ENCODE measurements at places on chromosomes 12 and 14.

- DNase-seq, result no peak
Measured at GRCh38 chr14:28926122-28926521, 159.5 kb downstream of the FOXG1 start.

DNA sequence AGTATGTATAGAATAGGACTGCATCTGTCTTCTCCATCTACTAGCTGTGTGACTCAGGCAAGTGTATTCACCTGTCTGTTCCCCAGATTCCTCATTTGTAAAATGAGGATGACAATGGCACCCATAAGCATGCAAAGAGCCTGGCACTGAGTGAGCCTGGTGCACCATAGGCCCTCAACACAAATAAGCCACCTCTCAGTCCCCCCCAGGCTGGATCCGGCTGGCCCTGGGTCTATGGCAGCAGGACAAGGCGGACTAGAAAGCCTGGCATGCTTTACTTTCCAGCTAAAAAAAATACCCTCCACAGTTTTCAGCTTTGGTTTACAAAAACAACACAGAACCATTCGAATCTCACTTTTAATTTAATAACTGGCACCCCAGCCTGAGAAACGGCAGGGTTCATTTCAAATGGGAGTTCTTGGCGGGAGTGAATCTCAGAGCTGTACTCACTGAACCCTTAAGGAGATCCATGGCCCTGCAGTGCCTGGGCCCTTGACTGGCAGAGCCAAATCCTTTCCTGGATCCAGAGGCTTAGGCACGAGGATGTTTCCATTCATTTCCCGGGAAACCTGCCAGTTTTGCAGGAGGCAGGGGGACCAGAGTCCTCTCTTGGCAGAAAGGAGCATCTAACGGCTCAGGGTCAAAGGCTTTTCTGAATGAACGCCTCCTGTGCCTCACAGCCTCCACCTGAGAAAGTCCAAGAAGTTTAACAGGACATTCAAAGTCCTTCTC lies 17.7 kb downstream of the SYNE3 start:
- peak; percentile 47 for DNase-seq

DNA sequence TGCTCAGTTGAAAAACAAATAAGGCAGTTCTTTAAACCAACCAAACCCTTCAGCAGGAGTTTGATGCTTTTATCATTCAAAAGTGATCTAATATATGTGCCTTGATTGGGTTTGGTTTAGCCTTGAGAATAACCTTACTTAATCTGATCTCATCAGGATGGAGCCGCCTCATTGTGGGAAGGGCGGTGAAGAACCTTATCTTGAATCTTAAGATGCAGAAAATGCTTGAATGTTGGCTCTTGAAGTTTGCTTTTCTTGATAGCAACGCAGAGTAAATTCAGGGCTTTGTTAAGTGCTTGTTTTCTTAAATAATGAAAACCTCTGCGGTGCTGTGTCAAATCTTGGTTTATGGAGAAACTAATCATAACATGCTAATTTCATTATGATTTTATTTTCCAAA lies 138.2 kb downstream of the MON2 start:
- DNase-seq, result peak; percentile 40

GRCh38 chr12:108821407-108822397 lies 35.7 kb downstream of the SSH1 start:
- peak; percentile 72 for DNase-seq

DNA sequence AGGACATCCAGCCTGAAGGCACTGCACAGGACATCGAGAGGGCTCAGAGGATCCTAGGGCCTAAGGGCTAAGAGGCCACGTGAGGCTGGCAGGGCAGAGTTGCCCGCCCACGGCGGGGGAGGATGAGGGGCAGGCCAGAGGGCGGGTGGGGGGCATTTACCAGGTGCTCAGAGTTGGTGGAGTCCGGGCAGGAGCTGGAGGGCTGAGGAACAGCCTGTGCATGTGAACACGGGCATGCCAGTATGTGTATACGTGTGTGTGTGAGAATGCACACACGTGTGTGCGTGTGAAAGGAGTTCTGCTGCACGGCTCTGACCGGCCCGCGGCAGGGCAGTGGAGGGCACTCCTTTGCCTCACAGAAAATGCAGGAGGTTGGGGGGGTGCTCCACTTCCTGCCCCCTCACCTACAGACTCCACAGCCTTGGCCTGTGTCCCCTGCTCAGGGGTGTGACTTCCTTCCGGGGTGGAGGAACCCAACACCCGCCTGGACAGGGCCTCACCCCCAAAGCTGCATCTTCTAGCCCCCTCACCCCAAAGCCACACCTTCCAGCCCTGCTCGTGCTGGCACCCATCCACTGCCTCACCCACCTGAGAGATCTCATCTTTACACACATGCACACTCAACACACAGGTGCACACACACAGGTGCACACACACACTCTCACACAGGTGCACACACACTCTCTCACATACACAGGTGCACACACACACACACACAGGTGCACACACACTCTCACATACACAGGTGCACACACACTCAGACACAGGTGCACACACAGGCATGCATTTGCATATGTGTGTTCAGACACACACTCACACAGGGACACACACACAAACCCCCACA lies 11.8 kb upstream of the GPR132 start:
- no peak for DNase-seq

GRCh38 chr12:114687802-114688201 lies 3.8 kb upstream of the TBX3 start:
- no peak for DNase-seq

DNA sequence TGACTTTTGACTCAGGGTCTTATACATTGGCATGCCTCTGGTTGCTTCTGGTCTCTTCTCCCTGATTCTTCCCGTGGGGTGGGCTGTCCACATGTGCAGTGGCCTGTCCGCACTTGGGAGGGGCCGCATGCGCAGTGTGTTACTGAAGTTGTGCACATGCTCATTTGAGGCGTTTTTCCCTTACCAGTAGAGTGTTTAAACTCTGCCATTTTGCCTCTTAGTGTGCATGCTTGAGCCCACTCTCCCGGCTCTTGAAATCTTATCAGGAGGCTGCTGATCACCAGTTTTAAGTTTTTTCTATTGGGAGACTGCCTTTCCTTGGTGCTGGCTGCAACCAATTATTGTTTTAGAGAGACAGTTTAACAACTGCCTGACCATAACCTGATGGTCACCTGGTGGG lies 32.1 kb upstream of the HECTD1 start:
- no peak for DNase-seq

- peak; percentile 45 for DNase-seq
Measured at GRCh38 chr14:94481468-94482131, 5.6 kb upstream of the SERPINA9 start.

DNA sequence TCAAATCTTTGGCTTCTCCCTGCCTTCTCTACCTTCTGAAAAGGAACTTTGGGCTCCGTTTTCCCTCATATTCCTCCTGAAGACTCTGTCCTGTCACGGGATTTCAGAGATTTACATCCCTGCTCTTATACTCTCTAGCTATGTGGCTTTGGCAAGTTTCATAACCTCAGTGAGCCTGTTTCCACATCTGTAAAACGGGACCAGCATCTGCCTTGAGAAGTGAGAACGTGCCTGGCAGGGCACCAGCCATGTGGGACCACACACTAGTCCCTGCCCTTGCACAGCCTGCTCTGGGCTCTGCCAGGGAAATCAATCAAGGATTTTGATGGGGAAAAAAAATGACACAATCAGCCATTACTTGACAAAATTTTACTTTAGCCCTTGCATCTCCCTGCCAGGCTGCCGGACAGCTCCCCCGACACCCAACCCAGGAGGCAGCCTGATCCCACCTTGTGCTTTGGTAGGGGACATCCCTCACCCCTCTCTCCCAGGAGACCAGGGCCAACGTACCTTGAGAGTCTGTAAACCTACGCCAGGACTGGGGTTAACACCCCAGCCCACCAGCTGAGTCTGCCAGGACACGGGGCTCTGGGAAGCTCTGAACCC lies 8.5 kb downstream of the PHETA1 start:
- no peak for DNase-seq

DNA sequence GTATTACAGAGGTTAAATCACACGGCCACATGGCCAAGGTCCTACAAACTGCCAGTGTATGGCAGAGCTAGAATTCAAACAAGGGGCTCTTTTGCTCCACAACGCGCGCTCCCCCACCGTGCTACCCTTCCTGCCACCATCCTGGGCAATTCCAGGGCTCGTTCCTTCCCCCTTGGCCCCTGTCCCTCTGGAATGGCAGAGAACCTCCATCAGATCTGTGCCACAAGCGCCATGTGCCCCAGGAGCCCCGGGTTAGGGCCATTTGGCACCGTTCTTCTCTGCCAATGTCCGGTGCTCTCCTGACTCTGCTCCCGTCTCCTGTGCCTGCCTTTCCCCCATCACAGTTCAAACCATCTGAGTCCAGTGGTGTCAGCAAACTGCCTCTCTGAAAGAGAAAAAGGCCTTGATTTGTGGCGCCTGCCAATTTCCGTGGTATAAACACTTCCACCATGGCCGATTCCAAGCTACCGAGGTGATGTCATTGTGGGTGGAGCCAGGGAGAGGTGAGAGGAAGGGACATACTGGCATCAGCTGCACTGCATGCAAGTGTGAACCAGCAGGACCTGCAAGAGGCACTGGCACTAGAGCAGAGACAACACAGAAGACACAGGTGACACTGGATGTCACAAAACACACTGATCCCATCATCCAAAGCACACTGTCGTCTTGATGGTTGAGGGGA lies 163.1 kb downstream of the CALM1 start:
- no peak for DNase-seq

DNA sequence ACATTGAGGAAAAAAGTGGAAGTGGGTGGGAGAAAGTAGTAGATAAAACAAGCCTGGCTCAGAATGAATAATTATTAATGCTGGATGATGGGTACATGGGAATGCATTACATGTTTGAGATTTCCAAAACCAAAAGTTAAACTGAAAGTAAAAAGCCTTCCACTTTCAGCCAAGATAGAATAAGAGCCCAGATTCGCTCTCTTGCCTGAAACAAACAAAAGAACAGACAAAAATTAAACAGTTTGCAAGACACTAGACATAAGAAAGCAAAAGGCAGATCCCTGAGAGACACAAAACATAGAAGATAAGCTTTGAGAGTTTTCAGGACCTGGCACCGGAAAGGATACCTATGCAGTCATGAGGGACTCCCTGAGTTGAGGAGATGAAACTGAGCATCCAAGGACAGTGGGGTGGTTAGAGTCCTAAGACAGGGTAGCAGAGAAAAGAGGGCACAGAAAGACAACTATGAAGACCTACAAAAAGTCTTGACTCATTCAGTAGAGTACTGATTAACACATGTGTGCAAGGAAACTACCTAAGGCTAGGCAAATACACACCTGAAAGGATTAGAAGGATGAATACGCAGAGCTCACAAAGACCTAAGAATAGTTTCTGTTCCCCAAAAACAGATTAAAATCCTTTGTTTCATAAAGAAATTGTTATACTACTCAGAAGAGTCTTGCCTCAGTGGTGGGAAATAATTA lies 54.1 kb downstream of the CEP83 start:
- peak; percentile 9 for DNase-seq

- no peak for DNase-seq
Measured at GRCh38 chr14:23411563-23412525, 3.8 kb upstream of the MYH6 start.

DNA sequence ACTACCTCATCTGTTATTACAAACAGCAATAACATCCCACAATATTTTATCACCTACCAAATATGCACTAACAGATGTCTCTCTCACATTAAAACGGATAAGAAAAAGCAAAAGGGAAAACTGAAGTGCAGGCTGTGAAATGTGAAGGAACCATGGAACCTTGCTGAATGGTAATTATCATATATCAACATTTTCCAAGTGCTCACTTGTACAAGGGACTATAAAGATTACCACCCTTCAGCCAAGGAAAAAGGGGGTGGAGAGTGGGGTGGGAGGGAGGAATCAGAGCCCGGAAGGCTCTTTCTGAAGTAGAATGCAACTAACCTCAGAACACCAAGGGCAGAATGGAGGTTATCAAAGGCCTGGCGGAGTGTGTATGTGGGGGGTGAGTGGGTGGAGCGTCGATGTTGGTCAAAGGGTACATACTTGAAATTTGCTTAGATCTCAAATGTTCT lies 1.2 kb downstream of the SNX6 start:
- DNase-seq, result no peak

GRCh38 chr14:77265561-77266335 lies 5.3 kb downstream of the NGB start:
- DNase-seq, result no peak

DNA sequence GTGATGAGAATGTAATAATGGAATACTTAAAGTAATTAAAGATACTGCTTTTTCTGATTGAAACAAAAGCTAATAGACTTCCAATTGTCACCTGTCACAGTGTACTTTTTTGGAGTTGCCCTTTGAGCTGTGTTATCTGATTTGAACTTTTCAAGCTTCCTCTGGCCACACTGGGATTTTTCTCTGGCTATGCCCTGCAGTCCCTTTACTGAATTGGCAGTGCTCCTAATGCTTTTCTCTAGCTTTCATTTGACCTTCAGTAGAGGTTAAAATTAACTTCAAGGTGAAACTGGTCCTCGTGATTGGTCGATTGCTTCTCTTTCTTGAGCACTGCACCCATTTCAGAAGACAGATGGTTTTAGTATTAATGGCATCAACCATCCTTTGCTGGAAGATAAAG lies 89.2 kb downstream of the CRADD start:
- DNase-seq, result no peak

DNA sequence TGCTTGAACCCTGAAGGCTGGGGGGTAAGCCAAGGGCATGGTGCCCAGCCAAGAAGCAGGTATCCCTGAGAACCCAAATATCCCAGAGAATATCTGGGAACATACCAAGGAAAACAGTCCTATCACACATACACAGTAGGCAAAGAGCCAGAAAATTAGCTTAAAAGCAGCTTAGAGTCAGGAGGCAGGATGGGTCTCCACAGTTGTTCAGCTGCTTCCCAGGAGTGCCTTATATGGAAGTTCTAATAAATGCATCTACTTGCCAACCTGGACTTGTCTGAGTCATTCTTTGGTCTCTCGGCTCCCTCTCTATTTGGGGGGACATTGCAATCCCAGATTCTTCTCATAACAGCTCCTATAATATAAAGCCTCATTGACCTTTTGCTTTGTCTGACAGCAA lies 9.0 kb upstream of the GPR135 start:
- peak; percentile 65 for DNase-seq

DNA sequence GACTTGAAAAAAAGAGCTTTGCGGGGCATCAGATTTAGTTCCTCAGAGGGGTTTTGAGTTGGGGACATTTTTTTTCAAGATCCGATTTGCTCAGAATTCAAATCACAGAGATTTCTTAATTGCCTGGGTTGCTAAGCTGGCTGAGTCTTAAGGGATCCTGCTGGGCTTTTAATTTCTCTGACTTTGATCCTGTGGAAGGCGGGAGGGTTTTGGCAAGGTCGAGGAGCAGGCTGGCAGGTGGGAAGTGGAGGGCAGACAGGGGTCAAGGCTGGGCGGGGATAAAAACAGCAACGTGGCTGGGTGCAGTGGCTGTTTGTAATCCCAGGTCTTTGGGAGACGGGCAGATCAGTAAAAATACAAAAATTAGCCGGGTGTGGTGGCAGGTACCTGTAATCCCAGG lies 33.5 kb upstream of the CCDC63 start:
- no peak for DNase-seq

GRCh38 chr12:64459394-64459891 lies 7.5 kb downstream of the TBK1 start:
- peak; percentile 19 for DNase-seq

DNA sequence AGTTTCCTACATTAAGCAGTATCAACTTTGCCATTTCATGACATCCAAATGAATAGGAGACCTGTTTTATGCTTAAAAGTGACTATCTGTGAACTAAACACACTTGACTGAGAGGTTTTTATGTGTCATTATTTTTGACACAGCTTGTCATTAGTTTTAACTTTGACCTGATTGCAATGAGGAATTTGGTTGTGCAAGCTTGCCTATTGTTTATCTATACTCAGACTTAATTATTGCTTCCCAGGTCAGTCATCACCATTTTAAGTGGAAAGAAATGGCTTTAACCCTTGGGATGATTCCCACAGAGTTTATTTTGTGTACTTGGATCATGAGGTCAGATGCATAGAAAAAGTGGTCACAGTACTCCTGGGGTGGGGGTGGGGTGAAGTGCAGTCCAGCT lies 171.0 kb upstream of the PRICKLE1 start:
- peak; percentile 36 for DNase-seq
